ENCODE measurements at places on chromosomes 6 and 20.

DNA sequence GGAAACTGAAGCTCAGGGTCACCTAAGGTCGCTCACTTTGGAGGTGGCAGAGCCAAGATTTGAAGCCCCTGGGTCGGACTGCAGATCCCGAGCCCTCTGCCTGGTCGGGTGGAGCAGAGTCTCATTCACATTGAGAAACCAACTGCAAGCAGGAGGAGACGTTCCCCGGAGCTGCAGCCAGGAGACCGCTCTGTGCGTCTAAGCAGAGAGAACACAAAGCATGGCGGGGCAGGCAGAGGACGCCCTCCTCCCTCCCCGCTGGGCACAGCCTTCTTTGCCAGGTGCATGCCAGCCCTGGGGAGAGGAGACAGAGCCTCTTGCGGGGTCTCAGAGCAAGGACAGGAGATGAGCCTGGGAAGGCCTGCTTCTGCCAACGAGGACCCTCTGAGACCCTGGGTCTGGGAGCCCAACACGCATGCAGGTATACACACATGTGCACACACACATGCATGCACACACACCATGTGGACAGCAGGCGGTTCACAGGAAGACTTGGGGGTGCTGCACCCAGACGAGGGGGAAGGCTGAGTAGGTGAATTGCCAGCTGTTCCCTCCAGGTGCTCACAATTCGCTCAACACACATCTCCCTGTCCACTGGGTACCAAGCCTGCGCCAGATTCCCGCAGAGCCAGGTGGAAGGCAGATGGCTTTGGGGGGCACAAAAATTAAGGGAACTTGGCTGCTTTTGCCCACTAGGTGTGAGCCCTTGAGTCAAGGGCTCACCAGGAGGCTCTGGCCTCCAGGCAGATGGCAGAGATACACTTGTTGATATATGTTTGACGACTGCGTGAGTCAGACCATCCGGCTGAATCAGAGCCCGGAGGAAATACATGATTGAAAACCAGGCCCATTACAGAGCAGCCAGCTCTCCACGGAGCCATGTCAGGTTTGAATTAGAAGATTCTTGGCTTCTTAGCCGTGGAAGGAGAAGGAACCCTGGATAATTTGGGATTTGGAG, 5.5 kb upstream of the NTSR1 start:
- DNase-seq, result peak; percentile 8

GRCh38 chr20:37729909-37730308, 36.1 kb downstream of the CTNNBL1 start:
- no peak for DNase-seq

DNA sequence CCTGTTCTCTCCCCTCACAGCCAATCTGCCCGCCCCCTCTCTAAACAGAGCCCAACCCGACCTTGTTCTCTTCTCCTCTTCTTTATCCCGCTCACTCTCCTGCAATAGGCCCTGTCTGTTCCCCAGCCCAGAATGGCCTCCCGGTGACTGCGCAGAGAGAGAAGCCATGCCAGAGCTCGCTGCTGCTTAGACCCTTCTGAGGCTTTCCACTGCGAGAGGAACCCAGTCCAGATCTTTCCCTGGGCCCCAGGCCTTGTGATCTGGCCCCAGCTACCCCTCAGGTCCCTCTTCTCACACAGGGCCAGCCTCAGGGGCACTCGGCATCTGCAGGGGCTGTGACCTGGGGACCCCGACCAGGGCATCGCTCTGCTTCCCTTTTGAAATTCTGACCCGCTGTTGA, 58.1 kb downstream of the TMEM242 start:
- DNase-seq, result no peak

GRCh38 chr20:48166082-48166835, 381.0 kb upstream of the SULF2 start:
- DNase-seq, result no peak

GRCh38 chr6:96164802-96165201, 149.0 kb downstream of the FUT9 start:
- DNase-seq, result no peak

GRCh38 chr6:57432157-57432556, 114.7 kb downstream of the PRIM2 start:
- DNase-seq, result no peak

GRCh38 chr6:30828027-30828962, 56.0 kb upstream of the DDR1 start:
- DNase-seq, result peak; percentile 92

GRCh38 chr6:36547646-36548400, 544 bp upstream of the STK38 start:
- DNase-seq, result no peak

DNA sequence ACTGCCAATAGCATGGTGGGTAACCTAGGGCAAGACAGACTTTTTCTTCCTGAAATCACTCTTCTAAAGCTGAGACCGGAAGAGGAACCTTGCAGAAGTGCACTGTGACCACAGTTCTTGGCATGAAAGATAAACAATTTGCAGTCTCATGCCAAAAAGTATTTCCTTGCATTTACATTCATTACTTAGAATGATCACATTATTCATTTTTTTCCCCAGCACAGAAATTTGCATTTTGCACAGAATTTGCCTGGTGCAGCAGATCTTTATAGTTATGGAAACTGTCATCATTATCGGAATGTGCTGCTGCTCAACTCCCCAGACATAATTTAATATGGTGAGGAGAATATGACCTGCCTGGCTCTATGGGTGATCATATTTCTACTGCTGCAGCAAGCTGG, 42.2 kb upstream of the EDN3 start:
- DNase-seq, result no peak

DNA sequence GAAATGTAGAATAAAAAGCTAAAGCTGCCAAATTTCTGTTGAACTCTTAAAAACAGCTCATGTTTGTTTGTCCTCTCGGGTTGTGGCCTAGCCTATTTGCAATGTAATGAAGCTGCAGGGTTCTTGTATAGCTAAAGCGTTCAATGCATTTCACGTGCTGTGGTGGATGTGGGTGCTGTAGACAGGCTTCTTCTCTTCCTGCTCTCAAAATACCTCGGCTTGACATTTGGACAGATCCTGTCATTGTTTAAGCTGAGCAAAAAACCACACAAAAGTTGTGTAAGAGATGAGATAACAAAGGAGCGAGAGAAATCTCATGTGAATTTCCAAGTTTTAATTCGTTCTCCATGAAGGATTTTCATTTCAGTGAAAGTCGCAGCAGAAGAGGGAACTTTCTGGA, 196.3 kb upstream of the UST start:
- no peak for DNase-seq

DNA sequence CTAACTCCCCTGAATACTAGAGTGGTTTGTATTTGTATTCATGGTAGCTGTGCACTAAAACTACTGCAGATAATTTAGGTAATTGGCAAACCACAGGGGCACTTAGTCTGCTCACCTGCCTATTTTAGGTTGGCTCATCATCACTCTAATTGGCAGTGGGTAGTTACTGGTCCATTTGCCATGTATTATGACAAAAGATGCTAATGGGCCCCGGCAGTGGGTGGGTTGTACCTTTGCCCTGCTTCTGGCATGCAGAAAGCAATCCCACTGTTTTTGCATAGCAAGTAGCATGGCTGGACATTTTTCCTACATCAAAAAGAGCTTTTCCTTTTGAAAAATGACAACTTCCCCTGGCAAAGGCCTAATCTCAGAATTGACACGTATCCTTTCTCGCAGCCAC, 741.4 kb upstream of the MAP3K7 start:
- DNase-seq, result no peak

DNA sequence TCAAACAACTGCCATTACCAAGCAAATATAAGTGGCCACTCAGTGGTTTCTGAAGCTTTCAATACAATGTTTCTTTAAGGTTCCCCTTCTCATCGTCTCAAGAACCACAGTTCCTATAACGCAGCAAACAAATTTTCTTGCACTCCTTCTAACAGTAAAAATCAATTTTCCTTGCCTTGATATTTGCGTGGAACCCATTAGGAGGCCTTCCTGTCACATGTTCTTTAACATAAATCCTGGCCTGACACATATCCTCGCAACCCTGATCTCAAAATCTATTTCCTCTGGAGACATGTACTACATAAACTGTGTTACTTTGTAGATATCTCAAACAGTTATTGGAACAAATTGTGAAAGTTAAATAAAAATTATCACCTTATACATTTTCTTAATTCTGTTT, 65.9 kb upstream of the MANEA start:
- DNase-seq, result no peak

DNA sequence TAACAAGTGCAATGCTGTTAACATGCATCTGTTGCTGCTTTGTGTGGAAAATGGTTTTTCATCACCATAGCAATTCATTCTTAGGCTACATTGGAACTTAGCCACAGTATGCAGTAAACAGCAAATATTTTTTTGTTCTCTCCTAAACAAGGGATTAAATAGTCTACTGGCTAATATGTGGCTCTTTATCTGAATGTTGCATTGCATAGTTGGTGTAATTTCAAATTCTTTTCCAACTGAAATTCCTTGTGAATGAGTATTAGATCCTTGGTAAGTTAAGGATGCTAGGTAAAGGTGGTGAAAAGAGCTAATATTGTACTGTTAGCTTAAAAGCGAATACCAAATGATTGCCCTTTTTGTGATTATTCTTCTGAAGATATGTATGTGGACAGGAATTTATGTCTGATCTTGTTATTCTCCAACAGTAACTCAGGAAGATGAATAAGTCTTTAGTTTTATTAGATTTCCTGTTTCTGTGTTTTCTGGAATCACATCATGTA, 958 bp downstream of the MLIP start:
- no peak for DNase-seq

DNA sequence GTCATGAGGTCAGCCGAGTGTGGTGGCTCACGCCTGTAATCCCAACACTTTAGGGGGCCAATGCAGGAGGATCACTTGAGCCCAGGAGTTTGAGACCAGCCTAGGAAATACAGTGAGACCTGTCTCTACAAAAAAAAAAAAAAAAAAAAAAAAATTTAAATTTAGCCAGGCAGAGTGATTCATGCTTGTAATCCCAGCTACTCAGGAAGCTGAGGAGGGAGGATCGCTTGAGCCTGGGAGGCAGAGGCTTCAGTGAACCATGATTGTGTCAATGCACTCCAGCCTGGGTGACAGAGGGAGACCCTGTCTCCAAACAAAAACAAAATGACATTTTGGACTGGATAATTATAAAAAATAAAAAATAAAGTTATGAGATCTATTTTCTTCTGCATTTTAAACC, 56.2 kb downstream of the ADGRF1 start:
- DNase-seq, result no peak

DNA sequence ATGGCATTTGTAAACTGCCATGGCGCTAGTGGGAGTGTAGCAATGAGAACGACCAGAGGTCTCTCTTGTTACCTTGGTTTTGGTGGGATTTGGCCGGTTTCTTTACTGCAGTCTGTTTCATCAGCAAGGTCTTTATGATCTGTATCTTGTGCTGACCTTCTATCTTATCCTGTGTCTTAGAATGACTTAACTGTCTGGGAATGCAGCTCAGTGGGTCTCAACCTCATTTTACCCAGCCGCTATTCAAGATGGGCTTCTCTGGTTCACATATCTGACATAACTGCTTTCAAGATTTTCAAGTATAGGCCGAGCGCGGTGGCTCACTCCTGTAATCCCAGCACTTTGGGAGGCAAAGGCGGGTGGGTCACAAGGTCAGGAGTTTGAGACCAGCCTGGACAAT, 1.9 kb upstream of the SFT2D1 start:
- no peak for DNase-seq

DNA sequence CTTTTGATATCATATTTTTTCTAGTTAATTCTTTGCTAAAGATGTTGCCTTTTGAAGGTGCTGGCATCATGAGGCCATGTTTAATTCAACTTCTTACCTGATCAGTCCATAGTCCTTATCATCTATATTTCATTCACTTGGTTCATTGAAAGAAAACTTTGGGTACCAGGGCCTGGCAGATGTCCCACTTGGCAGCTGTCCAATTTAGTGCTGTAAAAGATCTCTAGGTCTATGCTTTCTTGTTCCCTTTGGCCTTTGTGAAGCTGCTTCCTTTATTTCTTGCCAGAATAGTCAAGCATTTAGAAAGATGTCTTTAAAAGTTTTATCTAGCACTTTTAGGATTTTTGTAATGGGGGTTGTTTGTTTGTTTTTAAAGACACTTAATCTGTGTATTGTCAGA, 61.7 kb upstream of the EYA4 start:
- DNase-seq, result peak; percentile 17

- no peak for DNase-seq
Measured at GRCh38 chr6:44542401-44543116, 155.1 kb downstream of the CDC5L start.

GRCh38 chr6:158907931-158908330, 88.8 kb upstream of the EZR start:
- no peak for DNase-seq

DNA sequence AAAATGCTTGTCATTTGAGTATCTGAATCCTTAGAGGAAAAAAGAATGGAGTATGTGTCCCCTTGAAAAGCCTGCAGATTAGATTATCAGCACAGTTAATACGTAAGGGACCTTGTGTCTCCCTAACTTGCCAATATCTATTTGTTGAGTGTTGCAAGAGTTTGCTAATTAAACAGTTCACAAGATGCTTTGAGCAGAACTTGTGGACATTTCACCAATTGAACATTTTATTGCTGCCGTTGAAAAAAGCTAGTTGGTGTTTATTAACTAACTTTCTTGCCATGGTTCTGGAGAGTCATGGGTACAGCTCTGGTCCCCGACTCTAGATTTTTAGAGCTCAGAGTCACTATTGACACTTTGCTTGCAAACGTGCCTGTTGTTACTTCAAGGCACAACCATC, 30.6 kb upstream of the PRDM1 start:
- no peak for DNase-seq

DNA sequence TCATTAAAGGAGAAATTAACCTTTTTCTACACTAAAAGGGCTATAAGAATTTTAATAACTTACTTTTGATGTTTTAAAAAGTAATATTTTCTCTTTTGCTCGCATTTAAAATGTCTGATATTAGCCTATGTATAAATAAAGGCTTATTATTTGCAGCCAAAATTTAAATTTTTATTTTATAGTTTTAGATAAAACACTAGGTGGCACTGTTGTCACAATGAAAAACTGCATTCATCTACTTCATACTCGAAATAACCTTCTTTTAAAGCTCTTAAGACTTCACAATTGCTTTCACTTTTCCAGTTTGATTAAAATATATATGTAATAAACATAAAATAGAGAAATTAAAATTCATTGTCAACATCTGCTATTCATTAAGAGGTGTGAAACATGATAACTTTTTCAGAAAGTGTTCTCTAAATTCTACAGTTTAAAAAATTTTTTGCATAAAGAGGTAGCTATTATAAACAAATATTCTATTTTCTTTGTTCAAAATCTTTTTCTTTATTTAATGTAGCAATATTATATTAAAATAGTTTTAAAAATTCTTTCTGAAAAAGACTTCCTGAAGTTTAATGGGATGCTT, 78.8 kb upstream of the DEFB112 start:
- DNase-seq, result no peak

DNA sequence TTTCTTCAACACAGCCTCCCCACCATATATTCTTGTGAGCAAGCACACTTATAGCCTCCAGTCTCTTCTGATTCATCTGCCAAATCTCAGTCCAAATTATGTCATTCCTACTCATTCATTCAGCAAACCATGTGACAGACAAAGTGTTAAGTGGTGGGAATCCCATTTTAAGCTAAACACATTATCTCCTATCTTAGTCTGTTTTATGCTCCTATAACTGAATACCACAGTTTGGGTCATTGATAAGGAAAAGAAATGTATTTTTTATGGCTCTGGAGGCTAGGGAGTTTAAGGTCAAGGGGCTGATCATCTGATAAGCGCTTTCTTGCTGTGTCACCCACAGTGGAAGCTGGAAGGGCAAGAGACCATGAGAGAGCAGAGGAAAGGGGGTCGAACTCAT, 23.9 kb upstream of the SMIM13 start:
- no peak for DNase-seq
